ENCODE measurements at places on chromosomes 5 and 9.
A peak's percentile ranks its signal among the peaks of the same experiment; 100 is the strongest.

DNA sequence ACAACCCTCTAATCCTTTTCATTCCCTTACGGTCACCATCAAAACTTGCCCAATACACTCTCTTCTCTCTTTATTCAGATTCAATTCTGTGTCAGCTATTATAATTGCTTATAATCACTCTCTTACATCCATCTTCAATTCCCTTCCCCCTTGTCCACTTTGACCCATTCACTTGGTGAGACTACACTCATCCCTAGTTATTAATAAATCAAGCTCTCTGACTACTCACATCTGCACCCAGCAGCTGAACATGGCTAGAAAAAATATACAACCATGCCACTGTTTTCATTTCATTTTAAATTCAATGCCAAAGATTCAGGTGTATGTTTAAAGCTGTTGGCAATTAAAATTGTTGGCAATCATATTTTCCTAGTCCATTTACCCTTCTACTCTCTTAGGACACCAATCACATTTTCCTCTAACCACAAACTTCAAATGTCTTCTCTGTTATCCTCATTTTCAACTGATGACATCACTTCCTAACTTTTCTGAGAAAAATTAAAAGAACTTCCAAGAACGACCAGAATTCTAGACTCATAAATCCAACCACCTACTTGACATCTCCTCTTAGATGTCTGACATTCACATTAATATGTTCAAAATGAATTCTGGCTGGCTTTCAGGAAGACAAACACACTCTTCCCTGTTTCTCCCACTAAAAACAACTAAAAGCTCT is 5.5 kb downstream of the C5orf15 start:
- no peak for DNase-seq

GRCh38 chr5:115433918-115434317 is 110.7 kb downstream of the FEM1C start:
- no peak for DNase-seq

DNA sequence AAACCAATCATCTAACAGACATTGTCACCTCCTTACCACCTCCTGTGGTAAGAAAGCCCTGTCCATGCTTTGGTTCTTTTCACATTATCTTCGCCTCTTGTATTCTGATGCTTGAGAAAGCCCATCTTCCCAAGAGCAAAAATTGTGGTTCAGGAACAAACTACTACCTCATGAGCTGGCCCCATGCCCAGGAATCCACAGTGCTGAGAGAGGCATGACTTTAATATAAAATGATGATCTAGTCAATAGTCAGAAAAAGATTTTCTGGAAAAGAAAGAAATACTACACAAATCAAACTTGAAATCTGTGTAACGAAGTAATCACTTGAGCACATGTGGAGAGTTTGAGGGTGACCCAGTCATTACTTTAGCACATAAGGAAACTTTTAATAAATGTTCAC is 94.7 kb downstream of the FGF10 start:
- DNase-seq, result no peak

- DNase-seq, result no peak
Observed at GRCh38 chr9:14277244-14277643, 36.7 kb downstream of the NFIB start.

DNA sequence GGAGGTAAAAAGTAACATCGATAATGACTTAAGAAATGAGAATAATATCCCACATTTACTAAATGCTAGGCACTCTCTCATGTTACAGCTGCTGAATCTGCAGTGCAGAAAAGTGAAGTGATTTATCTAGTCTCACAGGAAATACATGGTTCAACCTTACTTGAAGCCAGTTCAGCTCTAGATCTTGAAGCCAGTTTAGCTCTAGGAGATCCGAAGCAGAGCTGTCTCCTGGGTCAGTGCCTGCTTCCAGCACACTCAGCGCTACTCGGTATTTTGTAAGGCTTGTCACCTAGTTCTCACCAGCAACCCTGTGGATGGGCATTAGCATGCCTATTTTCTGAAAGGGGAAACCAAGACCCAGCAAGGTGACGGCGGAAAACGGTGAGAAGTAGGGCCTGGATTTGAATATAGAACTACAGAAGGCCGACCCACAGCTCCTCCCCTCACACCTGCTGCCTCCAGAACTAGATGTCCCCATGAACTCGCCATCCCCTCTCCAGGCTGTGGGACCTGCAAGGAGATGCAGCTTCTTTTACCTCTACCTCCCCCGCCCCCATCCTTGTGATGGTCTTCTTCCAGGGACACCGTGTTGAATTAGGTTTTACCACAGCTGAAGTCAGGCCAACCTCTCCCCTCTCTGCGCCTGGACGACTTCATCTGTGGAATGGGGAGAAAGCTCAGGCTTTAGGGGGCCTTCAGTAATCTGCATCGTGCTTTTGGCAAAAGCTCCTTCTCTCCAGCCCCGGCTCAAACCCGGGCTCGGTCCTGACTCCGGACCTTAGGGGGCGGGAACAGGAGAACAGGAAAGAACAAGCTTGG is 4.4 kb upstream of the MSX2 start:
- no peak for DNase-seq

GRCh38 chr9:120619751-120620655 is 40.0 kb upstream of the CDK5RAP2 start:
- DNase-seq, result peak; percentile 80

GRCh38 chr5:174355208-174355612 is 309.7 kb downstream of the NSG2 start:
- no peak for DNase-seq

GRCh38 chr5:95241635-95242034 is 43.3 kb downstream of the MCTP1 start:
- DNase-seq, result no peak

DNA sequence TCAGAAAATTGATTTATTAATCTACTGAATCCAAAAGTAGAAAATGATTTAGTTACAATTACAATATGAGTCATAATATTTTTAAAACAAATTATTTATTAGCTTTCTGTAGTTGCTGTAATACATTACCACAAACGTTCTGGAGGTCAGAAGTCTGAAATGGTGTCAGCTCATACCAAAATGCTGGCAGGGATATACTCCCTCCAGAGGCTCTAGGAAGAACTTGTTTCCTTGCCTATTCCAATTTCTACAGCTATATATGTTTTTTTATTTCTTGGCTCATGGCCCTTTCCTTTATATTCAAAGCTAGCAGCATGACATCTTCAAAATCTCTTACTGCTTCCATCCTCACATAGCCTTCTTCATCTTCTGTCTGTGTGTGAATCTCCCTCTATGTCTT is 667.9 kb upstream of the ITGA1 start:
- DNase-seq, result no peak

- no peak for DNase-seq
Observed at GRCh38 chr5:8327016-8327415, 458.1 kb downstream of the MTRR start.

DNA sequence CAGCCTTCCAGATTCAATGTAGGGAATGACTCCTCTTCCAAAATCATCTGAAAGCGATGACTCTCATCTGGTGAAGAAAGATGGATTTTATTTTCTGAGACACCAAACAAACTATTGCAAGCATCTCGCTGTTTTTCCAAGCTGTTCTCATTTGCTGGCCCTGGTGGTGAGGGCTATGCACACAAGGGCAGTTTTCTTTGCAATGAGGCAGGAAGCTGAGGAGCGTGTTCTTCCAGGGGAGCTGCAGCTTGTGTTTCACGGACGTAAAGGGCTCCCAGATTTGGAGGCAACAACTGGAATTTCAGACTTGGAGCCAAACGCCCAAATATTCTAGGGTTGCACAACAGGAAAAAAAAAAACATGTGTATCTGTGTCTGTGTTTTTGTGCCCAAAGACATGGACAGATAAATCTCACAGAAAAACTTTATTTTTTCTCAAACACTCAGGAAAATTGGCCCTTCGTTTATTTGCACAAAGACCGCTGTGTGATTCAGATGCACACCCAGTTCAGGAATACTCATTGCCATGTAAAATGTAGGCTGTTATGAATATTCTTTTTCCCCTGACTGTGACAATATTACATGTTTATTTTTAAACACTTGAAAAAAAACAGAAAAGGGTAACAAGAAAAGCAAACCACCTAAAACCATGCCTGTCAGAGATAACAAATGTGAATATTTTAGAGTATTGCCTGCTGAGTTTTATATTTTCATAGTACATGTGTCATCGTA is 151.3 kb downstream of the GAS1 start:
- DNase-seq, result no peak

GRCh38 chr5:111734013-111734412 is 23.0 kb downstream of the NREP start:
- DNase-seq, result no peak

DNA sequence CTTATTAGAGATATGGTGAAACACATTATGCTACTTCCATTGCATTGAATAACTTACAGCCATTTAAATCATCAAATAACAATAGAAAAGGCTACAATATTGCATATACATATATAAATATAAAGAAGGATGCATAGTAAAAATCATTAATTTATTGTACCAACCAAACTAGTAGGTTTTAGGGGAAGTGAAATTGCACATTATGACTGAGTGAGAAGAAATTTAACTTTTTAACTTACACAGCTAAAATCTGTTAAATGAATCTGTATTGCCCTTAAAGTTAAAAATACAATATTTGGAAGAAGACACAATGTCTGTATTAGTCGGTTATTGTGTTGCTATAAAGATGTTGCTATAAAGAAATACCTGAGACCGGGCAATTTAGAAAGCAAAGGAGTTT is 2073.7 kb upstream of the ACO1 start:
- no peak for DNase-seq

DNA sequence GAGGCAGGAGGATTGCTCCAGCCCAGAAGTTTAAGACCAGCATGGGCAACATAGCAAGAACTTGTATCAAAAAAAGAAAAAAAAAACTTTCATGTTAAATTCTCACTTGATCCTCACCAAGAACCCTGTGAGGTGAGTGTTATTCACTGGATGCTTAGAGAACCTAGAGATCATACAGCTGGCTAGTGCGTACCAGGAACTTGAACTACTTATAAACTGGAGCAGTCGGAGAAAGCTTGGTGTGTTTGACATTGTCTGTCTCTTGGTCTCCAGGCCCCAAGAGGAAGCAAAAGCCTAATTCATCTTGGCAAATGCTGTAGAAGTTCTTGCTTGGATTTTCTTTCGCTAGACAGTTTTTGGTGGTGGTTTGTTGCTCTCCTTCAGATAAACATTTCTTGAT is 18.1 kb downstream of the TJP2 start:
- DNase-seq, result no peak

- no peak for DNase-seq
Observed at GRCh38 chr9:122394265-122395125, 23.7 kb downstream of the PTGS1 start.

GRCh38 chr5:50767588-50767987 is 101.2 kb downstream of the PARP8 start:
- no peak for DNase-seq

GRCh38 chr9:129567842-129568559 is 52.9 kb downstream of the C9orf50 start:
- no peak for DNase-seq

GRCh38 chr9:108270051-108270450 is 585.7 kb downstream of the ACTL7B start:
- no peak for DNase-seq

GRCh38 chr5:158200619-158201018 is 341.7 kb upstream of the CLINT1 start:
- no peak for DNase-seq

DNA sequence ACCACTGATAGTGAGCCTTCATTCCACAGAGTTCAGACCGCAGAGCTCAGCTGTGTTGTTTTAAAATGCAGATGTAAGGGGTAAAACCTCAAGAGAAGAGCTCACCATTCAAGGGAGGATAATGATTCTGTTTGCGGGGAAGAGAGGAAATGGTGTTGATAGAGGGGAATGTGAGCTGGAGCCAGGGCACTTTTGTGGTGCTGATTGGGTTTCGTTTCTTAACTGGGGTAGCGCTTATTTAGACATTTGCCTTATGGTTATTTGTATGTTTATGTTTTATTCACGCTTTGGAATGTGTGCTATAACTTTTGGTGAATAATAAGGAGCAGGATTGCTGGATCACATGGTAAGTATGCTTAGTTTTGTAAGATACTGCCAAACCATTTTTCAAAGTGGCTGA is 42.5 kb downstream of the STXBP1 start:
- no peak for DNase-seq

- DNase-seq, result no peak
Observed at GRCh38 chr9:71966601-71967000, 55.2 kb downstream of the C9orf85 start.

DNA sequence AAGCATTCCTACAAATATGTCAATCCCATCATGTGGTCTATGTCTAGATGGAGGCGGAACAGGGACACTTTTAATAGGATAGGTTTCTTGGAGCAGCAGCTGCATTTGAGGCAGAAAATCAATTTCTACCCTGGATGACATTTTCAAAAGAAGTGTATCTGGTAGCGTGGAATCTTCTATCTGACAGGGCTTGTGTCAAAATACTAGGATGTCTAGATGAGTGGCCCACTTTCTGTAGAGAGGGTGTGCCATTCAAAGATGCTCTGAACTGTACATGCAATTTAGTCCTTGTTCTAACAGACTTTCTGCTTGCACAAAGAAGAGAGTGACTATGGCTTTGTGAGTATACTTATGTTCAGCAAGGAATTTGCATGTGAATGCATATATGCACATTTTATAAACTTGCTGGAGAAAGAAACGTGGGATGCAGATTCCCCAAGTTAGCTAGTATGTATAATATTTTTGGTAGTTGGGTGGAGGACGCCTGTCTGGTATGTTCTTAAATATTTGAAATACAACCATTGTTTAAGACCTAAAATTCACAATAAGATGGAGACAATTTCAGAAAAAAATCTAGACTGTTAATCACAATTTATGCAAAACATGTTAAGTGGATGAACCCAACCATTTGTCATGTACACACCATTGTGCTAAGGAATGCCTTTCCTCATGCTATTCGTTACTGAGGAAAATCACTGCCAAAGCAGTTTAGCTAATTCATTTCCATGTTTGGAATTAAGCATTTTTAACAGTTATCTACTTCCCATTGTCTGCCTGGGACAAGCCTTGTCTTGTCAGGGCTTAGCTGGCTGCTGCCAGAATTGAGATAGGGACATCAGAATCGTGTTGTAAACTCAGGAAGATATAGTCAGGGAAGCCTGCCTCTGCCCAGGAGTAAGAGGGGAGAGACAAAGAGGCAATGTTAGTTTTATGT is 129.1 kb upstream of the MEF2C start:
- no peak for DNase-seq

DNA sequence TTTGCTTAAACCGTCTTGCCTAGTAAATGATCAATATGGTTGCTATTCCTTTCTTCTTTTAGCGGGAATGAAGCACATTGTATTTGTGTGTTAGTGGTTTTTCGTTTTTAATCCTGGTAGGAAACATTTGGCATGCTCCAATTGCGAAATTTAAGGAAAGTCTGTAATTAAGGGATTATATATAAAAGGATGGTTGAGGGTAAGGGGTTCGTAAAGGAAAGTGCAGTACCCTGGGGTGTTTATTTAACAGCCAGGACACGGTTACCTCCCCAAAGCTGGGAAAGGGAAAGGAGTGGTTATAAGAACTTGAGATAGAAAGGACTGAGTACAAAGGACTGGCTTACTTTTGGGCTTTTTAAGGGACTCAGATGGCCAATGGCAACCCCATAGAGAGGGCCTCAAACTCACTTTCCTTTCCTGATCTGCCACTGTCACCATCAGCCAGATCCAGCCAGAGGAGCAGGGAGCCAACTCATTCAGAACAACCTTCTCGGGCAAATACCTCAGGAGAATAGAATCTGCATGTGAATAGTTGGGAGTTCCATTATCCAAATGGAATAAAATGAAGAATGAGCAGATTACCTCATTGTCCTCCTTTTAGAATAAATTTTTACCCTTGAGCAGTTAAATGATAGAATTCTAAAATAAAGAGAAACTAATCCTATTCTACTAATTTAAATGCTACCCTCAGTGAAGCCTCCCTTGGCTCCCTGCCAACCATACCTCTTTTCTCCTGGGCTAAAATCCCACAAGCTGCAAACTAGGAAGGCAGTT is 117.7 kb downstream of the SNCAIP start:
- DNase-seq, result no peak

Measured in activated effector memory CD4-positive, alpha-beta T cell treated with anti-CD3 and anti-CD28 coated beads, Interleukin-2, amount 50 U/mL, for 16 hours (primary cell).